ENCODE measurements at places on chromosomes 3 and 15.
A peak's percentile ranks its signal among the peaks of the same experiment; 100 is the strongest.

GRCh38 chr3:85801955-85802354 is 843.2 kb downstream of the CADM2 start:
- DNase-seq, result no peak

GRCh38 chr15:66965201-66965900 is 100.1 kb upstream of the SMAD3 start:
- no peak for DNase-seq

- no peak for DNase-seq
Observed at GRCh38 chr3:31668242-31668641, 135.5 kb downstream of the STT3B start.

- DNase-seq, result no peak
Observed at GRCh38 chr3:106294121-106294520, 425.3 kb upstream of the CBLB start.

DNA sequence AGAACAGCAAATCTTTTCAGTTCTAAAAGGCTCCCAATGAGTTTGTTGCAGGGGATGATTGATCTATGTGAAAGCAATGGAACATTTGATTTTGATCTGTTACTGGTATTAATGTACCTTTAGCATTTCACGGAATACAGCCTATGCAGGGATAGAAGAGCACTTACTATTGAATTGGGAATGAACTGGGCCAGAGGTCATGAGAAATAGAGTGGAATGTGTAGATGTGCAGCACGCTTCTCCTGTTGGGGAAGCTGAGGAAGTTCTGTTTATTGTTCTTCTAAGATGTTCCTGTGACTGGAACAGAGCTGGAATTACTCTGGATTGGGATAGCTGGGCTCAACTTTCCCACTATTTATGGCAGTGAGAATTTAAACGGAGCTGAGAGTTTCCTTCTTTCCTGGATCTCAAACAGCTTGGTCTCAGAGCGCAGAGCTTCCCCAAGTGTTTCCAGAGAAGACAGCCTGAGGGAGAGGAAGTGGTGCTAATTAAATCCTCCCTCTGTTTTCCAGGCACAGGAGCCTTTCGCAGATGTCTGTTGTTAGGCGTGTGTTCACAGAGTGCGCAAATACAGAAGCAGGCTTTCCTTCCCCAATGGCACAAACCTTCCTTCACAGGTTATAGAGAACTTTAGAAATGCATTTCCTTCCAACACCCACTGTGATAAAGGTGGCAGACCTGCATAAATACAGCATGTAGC is 32.5 kb downstream of the TPRG1 start:
- DNase-seq, result no peak

DNA sequence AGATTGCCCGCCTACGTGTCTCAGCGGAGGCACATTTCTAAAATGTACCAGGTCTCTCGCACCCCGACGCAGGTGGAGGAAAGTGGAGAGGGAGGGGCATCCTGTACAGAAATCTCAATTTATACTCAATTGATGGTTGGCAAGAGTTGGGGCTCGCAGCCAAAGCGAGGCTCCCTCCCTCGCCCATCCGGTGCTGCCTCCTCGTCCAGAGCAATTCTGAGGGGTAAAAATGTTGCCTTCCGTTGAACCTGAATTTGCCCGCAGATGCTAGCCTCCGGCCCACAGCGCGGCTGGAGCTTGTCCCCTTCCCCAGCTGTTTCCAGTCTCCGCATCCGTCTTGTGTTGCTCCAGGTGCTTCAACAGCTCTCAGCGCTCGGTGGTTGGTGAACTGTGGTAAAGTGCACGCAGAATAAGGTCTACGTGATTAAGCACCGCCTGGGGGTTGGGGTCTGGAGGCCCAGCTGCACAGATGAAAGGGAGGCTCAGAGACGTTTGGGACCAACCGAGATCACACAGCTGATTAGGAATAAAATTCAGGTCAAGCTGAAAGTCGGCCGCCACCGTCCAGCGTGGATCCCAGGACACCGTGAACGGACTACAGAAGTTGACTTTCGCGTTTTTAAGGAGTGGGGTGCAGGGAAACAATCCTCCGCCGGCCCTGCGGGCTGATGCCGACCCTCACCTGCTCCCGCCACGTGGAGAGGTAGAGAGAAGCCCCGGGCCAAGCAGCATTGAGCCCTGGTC is 846 bp upstream of the POLG start:
- DNase-seq, result no peak

DNA sequence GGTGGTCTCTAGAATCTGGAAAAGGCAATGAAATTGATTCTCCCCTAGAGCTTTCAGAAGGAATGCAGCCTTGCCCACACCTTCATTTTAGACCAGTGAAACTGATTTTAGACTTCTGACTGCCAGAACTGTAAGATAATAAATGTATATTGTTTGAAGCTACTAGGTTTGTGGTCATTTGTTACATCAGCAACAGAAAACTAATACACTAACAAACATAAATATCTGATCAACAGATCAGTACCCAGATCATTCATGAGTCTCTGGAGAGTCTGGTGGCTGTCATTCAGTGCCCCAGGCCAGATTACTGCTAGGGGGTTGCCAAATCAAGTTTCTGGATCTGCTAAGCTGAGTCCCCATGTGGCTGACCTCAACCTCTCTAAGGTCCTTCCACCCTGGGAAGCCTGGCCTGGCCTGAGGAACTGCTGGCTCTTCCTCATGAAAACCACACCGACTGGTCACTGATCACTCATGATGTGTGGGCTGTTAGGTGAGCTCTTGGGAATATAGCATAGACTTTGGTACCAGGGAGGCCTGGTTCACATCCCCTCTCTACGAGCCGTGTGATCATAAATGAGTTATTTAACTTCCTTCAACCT is 11.1 kb upstream of the LACTB start:
- DNase-seq, result no peak

- peak; percentile 11 for DNase-seq
Observed at GRCh38 chr3:170033489-170033888, 4.3 kb upstream of the GPR160 start.

DNA sequence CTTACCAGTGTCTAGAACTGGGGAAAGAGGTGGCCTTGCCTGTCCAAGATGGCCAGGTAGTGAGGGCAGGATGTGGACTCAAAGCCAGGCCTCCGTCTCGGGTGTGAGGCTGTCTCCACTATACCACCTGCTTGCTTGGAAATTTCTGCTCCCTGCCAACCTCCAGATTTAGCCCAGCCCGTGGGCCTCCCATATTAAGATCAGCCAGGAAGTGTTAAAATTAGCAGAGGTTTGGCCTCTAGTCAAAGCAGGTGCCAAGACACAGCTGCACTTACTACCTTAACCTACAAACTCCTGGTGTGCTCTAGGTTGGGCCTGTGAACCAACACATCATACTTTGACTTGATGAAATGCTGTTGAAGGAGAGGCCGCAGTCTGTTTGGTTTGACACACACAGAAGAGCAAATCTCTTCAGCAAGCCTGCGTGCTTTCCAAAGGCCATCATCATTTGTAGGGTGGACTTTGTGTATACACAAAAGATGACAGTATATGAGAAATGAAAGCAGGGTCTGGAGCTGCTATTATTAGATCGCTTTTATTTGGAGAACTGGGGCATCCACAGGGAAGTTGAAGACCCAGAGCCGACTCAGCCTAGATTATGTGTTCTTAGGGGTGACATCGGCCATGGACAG is 206.5 kb downstream of the XXYLT1 start:
- DNase-seq, result no peak

DNA sequence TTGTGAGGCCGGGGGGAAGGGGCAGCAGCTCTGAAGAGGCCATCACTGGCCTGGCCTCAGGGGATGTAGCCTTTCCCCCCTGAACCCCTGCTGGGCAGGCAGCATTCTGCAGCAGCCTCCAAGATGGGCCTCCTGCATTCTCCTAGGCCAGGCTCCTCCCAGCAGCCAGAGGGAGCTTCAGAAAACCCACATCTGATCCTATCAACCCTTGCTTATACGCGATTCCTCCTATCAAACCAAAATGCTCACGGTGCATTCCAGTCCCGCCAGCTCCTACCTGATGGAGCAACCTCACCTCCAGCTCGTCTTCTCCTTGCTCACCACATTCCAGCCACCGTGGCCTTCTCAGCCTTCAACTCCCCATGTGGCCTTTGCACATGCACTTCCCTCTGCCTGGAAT is 85.7 kb downstream of the MEGF11 start:
- no peak for DNase-seq

DNA sequence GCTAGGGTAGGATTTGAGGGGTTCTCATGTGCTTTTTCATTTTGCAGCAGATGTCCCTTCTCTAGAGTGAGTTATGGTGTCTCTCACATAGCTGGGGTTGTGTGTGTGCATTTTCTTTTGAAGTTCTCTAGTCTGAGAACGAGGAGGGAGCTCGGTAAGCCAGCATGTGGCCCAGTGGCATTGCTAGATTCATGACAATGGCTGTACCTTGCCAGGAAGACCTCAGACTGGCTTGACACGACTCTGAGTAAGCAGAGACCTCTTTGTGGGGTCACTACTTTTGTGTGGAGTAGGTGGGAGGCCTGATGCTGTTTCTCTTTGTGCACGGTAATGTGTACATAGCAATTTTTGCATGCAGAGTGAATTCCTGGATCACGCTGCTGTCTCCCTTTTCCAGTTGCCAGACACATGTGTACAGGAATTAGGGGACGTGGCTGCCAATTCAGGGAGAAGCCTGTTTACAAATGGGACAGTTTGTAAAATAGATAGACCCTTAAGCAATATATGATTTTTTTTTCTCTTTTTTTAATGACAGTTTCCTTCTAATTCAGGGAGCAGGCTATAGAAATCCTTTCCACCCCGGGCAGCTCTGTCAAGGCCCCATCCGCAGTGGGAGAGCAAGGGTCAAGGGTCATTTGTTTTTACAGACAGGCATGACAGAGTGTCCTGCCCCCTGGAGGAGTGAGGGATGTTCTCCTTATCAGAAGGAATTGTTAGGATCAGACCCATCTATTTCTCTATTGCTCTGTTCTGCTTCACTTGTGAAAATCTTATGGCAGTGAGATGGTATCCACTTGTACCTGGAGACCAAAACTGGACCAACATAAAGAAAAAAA is 4.6 kb downstream of the CACNA1D start:
- DNase-seq, result no peak

DNA sequence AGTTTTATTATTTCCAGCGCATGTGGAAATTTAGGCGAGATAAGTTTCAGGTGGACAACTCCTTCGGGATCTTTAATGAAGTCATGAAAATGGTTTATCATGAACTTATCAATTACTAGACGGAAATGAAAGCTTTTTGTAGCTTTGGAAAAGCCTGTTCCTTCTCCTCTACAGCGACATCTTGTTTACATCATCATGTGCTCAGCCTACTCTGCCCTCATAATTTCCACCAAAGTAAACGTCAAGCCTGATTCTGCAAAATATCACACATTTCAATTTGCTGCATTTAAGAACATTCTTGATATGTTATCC is 64.3 kb upstream of the CGNL1 start:
- DNase-seq, result no peak

DNA sequence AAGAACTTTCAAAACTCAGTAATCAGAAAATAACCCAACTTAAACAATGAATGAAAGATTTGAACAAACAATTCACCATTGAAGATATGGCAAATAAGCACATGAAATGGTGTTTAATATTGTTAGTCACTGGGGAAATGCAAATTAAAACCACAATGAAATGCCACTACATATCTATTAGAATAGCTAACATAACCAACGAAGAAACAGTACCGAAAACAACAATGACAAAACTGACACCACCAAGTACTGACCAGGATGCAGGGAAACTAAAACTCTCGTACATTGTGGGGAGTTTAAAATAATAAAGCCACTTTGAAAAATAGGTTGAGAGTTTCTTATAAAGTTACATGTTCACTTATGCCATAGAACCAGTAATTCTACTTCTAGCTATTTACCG is 69.1 kb downstream of the KBTBD8 start:
- DNase-seq, result no peak

- DNase-seq, result no peak
Observed at GRCh38 chr15:36323615-36324014, 255.8 kb upstream of the CDIN1 start.

GRCh38 chr3:13927295-13927694 is 47.4 kb upstream of the WNT7A start:
- no peak for DNase-seq

GRCh38 chr3:66484106-66484844 is 16.5 kb downstream of the LRIG1 start:
- no peak for DNase-seq
